ENCODE measurements at places on chromosomes 1 and 21. TPM values are rescaled to one million over a fixed set of nuclear protein-coding genes. Genes with fewer than 3 reads are reported as not detected.

DNA sequence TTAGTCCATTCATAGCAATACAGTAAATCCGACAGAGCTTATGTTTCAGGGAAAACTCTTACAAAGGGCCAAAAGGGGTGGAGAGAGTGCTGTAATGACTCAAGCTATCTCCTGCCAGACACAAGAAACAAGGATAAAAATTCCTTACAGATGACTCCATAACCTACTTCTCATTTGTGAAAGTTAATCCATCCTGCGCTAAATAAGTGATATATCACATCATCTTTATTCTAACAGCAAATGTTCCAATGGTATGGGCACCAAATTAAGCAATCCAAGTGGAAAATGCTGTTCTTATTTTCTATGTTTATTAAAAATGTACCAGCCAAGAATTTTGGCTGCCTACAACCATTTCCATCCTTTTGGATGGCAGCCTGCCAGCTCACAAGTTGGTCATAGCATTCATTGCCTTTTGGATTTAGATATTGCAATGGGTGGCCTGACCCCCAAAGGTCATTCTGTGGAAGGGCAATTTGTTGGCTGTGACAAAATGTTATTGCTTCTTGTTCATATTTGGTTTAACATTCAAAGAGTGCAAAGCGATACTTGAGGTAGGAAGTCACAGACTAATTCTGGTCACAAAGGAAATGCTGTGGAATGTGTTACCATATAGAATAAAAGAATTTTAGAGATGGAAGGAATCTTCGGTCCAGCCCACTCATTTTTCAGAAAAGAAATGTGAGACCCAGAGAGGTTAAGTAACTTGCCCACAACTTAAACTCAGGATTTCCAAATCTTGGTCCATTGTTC is 2.8 kb upstream of the ENAH start:
- DNase-seq: no peak
- no peak overlapping the region for H3K4me3 ChIP-seq
- H3K4me1 ChIP-seq: peaks cover 4% of the 10 kb centered on the region
- peaks cover 7% of the 10 kb centered on the region for H3K36me3 ChIP-seq

- no peaks in the 10 kb centered on the region for H3K4me1 ChIP-seq
- no peak overlapping the region for H3K4me3 ChIP-seq
- H3K27me3 ChIP-seq: peaks cover 5% of the 10 kb centered on the region
- no peak overlapping the region for H3K27ac ChIP-seq
- H3K36me3 ChIP-seq: no peaks in the 10 kb centered on the region
These were observed 71.8 kb downstream of the CD58 start for GRCh38 chr1:116498789-116499628.

- H3K36me3 ChIP-seq: peaks cover 3% of the 10 kb centered on the region
- H3K27ac ChIP-seq: no peak overlapping the region
- H3K27me3 ChIP-seq: no peaks in the 10 kb centered on the region
- no peak overlapping the region for H3K4me3 ChIP-seq
These were observed 36.1 kb upstream of the IVNS1ABP start for GRCh38 chr1:185353124-185353523.

The SLAMF7 gene
- total RNA-seq: not detected

The ZMYM4 gene
- 64.8 TPM for total RNA-seq

The PIK3CD gene
- 39.4 TPM for total RNA-seq
